Activated CD8-positive, alpha-beta T cell treated with anti-CD3 and anti-CD28 coated beads for 36 hours (primary cell): ENCODE measurements at places on chromosomes 2 and 18. TPM values are rescaled to one million over a fixed set of nuclear protein-coding genes. Genes with fewer than 3 reads are reported as not detected.

- no peak for DNase-seq
These were observed 5.0 kb upstream of the SMAD2 start for GRCh38 chr18:47935321-47936055.

DNA sequence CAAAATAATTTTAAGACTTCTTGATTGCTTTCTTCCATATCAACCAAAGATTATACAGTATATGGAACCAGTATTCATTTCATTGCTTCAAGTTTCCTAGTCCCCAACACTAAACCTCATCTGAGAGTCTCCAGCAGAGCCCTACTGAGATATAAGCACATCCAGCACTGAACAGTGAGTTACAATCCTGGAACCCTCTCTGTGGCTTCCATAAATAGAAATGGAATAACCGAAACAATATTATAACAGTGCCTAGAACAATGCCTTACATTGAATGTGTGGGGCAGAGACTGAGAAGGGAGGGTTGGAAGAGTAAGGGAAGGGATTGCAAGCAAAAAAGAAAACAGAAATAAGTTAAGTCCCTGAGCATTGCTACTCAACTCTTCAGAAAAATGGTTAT lies 18.9 kb downstream of the AAK1 start:
- DNase-seq, result no peak

DNA sequence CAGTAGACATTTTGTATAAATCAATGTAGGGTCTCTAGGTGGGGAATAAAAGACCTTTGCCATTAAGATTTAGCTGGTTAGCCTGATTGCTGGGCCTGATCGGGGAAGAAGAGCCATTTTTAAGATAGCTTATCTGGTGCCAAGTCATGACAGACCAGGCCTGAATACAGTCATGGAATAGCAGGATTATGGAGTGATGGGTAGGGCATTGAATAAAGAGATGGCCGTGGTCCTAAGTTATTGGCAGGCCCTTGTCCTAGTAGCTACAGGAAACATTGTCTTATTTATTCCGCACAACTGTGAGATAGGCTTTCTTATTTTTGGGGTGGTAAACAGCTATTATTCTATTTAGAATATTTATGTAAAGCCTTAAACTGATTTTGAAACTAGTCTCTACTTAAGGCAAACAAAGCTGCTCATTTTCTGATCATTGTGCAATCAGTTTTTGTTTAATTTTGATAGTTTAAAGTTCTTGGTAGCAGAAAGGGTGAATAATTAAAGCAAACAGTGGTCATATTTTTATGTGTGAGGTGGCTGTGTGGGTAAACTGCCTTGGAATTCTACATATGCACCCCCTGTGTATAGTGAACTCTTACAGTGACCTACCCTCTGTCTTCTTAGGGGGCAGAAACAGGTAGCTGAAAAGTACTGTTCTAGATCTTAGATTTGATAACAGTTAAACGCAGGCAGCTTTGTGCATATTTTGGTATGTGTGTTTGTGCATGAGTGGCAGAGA lies 22.6 kb downstream of the ZNF236 start:
- no peak for DNase-seq

DNA sequence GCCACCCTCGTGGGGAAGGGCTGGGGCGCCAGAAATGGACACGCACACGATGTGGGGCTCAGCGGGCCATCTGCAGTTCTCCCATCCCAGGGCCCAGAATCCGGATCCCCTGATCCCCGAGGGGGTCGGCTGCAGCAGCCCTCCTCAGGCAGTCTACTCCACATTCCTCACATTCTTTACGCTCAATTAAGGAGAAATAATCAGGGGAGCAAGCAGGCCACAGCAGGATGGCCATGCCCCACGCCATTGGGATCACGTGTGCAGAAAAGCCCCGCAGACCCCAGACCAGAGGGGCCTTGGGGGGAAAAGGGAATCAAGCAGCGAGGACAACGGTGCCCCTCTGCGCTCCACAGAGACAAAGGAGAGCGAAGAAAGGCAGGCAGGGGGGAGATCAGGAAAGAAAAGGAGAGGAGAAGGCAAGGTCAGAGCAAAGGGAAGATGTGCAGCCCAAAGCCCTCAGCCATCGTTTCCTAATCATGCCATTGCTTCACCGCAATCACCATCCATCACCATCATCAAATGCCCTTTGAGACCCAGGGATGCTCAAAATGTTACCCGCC lies 17.5 kb upstream of the PKDCC start:
- no peak for DNase-seq

- no peak for DNase-seq
These were observed 3.6 kb downstream of the CHN1 start for GRCh38 chr2:175001566-175001965.

DNA sequence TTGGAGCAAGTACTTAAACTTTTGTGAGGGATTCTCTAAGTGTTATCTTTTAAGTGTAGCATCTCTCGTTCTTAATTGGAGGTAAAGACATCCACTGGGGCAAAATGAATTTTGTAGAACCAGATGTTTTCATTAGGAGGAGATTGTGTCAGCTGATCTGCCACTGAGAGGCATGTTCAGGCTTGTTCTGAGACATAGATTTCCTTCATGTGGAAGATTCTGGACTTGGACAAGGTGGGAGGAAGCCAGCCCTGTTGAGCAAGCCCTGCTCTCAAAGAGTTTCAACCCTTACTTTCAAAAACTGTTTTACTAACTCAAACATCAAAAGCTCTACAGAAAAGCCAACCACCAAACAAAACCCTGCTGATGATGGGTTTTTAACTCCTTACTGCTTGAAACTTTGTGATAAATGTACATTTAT lies 6.5 kb downstream of the MAP4K4 start:
- DNase-seq, result no peak

GRCh38 chr2:195407783-195408182 lies 249.2 kb upstream of the SLC39A10 start:
- DNase-seq, result no peak

DNA sequence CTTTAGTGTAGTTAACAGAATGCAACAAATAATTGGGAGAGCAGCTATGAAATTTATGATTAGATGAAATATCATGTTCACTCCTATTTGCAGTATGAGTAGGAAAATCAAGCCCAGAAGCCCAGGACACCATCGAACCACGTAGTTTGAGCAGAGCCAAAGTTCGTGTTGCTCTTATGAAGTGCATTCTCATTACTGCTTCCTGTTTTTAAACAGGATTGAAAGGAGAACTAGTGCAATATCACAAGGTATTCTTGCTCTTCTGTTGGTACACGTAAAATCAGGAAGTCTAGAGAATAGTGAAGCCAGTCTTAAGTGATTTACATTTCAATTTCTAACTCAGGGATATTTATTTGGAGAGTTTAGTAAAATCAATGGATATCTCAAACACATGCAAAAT lies 21.1 kb downstream of the ARHGAP15 start:
- no peak for DNase-seq

- DNase-seq, result peak; percentile 77
These were observed 624 bp downstream of the METTL8 start for GRCh38 chr2:171432969-171433762.

DNA sequence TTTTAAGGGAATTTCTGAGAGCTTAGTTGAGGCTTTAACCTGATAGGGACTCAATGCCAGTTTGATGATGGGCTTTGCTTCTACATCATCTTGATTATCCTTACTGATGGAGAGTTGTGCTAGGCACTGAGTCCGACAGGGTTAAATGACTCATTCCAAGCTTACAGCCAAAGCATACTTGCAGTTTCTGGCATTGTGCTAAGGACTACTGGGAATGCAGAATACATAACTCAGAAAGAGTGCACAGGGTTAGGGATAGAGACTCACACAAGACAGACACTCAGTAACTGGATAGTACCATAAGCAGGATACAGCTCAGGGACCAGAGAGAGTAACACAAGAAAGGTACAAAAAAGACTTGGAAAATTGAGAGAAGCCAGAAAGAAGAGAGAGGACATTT lies 94.1 kb upstream of the SLC14A2 start:
- no peak for DNase-seq

IL1RN gene
- 0.85 TPM for total RNA-seq

FBXO15 gene
- 2.1 TPM for total RNA-seq

CRYGC gene
- total RNA-seq, result not detected

FASTKD1 gene
- total RNA-seq, result 55.4 TPM
